Activated naive CD8-positive, alpha-beta T cell treated with anti-CD3 and anti-CD28 coated beads for 36 hours (primary cell): ENCODE measurements at places on chromosomes 7 and 10. TPM values are rescaled to one million over a fixed set of nuclear protein-coding genes. Genes with fewer than 3 reads are reported as not detected.

SKIDA1 gene
- not detected for total RNA-seq

RBM20 gene
- 0.45 TPM for total RNA-seq

DNA sequence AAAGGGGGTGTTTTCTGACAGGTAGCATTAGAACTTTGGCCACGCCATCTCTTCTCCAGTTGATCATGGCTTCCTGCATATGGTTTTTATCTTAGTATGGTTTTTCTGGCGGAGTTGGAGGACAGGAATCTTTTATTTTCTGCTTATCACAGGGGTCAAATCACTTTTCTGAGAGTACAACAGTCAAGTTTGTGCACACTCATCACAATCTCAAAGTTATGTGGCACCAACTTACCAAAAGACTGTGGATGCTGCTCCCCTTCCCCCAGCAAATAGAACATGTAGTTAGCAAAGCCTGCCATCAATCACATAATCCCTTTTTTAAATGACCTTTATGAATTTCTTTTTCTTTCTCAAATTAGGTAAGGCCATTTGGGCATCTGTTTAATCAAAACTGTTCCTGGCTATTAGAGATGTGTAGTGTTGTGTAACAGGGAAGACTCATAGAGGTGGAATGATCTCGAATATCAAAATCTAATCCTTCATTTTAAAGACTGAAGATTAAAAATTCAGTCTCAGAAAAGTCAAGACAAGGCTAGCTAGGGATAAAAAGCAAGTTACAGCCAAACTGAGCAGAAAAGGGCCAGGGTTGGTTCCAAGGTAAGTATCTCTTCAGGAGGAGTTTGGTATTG is 3.8 kb upstream of the CH25H start:
- H3K36me3 ChIP-seq, result no peaks in the 10 kb centered on the region
- H3K4me1 ChIP-seq, result peaks cover 19% of the 10 kb centered on the region
- H3K27ac ChIP-seq, result no peak overlapping the region
- DNase-seq, result no peak

MOGAT3 gene
- total RNA-seq, result not detected

DNA sequence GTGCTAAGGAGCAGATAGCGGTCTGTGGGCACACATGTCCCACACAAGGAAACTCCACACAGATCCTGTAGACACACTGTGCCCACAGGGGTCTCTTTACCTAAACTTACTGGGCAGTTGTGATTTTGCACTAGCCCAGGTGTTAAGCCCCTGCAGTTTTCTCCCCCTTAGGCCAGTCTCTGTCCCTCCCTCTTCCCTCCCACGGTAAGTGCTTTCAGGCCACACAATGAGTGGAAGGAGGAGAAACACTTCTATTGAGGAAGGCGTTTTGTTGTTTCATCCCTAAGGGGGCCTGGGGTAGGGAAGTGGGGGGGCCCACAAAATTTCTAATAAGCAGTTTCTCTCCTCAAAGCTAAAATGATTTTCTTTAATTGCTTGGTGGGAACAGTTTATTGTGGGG is 51.4 kb downstream of the FBXW4 start:
- H3K27ac ChIP-seq, result no peak overlapping the region
- peaks cover 4% of the 10 kb centered on the region for H3K4me1 ChIP-seq
- DNase-seq, result no peak
- H3K4me3 ChIP-seq, result no peak overlapping the region
- no peaks in the 10 kb centered on the region for H3K27me3 ChIP-seq

DNA sequence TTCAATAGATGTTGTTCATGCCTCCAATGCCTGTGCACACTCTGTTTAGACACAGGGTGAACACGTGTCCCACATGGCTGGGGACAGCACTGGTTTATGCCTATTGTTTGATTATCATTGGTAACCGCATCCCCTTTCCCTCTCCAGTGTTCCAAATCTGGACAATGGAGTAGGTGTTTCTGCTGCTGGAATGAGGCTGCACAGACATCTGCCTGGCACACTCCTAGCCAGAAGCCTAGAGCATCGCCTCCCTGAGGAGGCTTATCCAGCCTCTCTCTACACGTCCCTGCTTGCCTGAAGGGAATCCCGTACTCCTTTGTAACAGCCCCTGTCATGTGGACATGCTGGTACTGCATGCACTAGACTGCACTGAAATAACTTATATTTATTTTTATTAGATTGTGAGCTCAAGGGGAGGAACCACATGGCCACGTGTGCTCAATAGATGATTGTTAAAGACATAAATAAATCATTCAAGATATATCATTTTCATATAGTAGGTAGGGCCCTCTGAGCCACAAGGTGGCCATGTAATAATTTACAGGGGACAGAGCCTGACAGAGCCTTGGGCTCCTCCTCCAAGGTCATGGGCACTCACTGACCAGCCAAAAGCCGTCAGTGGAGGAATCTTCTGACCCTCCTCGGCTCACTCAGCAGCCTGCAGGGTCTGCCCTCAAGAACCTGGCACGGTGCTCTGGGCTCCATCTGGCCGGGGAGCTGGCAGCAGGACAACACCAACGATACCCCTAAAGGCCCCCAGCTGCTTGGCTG is 310.9 kb upstream of the ZNF32 start:
- peaks cover 6% of the 10 kb centered on the region for H3K27me3 ChIP-seq
- H3K4me1 ChIP-seq, result no peaks in the 10 kb centered on the region
- no peak overlapping the region for H3K27ac ChIP-seq

DNA sequence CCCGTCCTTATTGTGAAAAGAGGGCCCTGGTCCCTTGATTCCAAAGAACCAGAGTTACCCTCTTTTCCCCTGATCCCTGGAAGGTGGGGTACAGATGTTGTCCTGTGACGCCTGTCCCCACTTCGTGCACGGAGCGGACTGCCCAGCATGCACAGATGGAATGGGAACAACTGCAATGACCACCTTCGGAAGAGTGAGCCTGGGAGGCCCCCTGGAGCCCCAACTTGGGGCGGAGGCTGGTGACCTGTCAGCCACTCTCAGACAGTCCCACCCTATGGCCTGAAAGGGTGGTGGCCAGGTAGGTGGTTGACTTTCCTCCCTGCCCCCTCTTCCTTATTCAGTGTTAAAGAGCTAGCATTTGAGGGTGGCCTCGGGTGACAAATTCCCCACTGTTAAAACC is 196.6 kb upstream of the GALNT17 start:
- H3K36me3 ChIP-seq, result no peaks in the 10 kb centered on the region
- H3K27ac ChIP-seq, result no peak overlapping the region
- DNase-seq, result no peak

DNA sequence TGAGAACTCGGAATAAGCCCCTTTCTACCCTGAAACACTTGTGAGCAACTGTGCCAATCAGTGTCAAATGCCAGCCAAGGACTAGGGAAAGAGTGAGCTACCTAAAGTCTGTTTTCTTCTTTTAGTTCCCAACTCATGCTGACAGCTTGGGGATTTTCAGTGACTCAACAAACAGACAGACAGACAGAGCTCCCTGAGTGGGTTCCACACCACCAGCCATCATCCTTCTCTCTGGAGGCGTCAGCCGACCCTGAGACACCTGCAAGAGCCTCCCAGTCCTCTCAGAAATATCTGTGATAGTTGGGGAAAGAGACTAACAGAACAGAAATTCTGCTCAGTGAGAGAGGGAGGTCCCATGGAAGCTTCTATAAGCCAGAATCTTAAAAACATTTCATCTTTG is 49.5 kb downstream of the GATA3 start:
- no peaks in the 10 kb centered on the region for H3K27me3 ChIP-seq
- no peak overlapping the region for H3K27ac ChIP-seq
- peaks cover 4% of the 10 kb centered on the region for H3K4me1 ChIP-seq
